ENCODE measurements at places on chromosomes 16 and 17. TPM values are rescaled to one million over a fixed set of nuclear protein-coding genes. Genes with fewer than 3 reads are reported as not detected.

Gene STH
- not detected for polyA plus RNA-seq

Gene UBALD1
- polyA plus RNA-seq, result 23.4 TPM

Gene C1QTNF1
- polyA plus RNA-seq, result 3.8 TPM

Gene RUNDC3A
- polyA plus RNA-seq, result 2.0 TPM

Gene MPP2
- 2.6 TPM for polyA plus RNA-seq

Gene C1QL1
- 1.9 TPM for polyA plus RNA-seq

Gene EVI2A
- polyA plus RNA-seq, result 1.9 TPM

Gene KCNJ12
- polyA plus RNA-seq, result 13.8 TPM

Gene ABCC3
- polyA plus RNA-seq, result 0.39 TPM

Gene TRPV3
- polyA plus RNA-seq, result 1.2 TPM

Gene PPL
- 1.1 TPM for polyA plus RNA-seq

Gene PLD6
- 3.7 TPM for polyA plus RNA-seq

Gene FSCN2
- 3.7 TPM for polyA plus RNA-seq

Gene TSNAXIP1
- 1.4 TPM for polyA plus RNA-seq

Gene SMCR8
- polyA plus RNA-seq, result 7.6 TPM

Gene ABCC12
- polyA plus RNA-seq, result 0.33 TPM

Gene TRAPPC1
- polyA plus RNA-seq, result 86.8 TPM

Gene YBX2
- 2.4 TPM for polyA plus RNA-seq

Measured in forelimb muscle (tissue), 1 donor.